ENCODE measurements at places on chromosomes 7 and 10. TPM values are rescaled to one million over a fixed set of nuclear protein-coding genes. Genes with fewer than 3 reads are reported as not detected.

The GSTO2 gene
- 0.32 TPM for total RNA-seq

The ZPBP gene
- not detected for total RNA-seq

The ZNF117 gene
- 2.6 TPM for total RNA-seq

The STEAP2 gene
- 3.8 TPM for total RNA-seq

The AKR1C1 gene
- 48.6 TPM for total RNA-seq

The CAV2 gene
- 76.2 TPM for total RNA-seq

The ADAM22 gene
- 0.54 TPM for total RNA-seq

The PTEN gene
- total RNA-seq, result 57.9 TPM

The CDK1 gene
- total RNA-seq, result 12.1 TPM

The CALHM1 gene
- not detected for total RNA-seq

The ZNF503 gene
- total RNA-seq, result 10.8 TPM

The FGL2 gene
- 0.97 TPM for total RNA-seq

The MYH16 gene
- total RNA-seq, result not detected

The ARMH3 gene
- 5.8 TPM for total RNA-seq

The CSGALNACT2 gene
- 15.0 TPM for total RNA-seq

The GIMAP5 gene
- 1.3 TPM for total RNA-seq

The PNLIPRP3 gene
- not detected for total RNA-seq

The CYP26C1 gene
- 4.7 TPM for total RNA-seq

The SFTPA1 gene
- total RNA-seq, result not detected

The NXPH1 gene
- total RNA-seq, result not detected

The IKZF1 gene
- total RNA-seq, result not detected

The PRKCQ gene
- 0.32 TPM for total RNA-seq

Measured in cardiac atrium fibroblast (primary cell).